Activated naive CD8-positive, alpha-beta T cell treated with anti-CD3 and anti-CD28 coated beads for 36 hours (primary cell): ENCODE measurements at places on chromosomes 6 and 20. TPM values are rescaled to one million over a fixed set of nuclear protein-coding genes. Genes with fewer than 3 reads are reported as not detected.

The PAK5 gene
- not detected for total RNA-seq

The B3GALT4 gene
- total RNA-seq: 1.8 TPM

The ENPP5 gene
- total RNA-seq: 0.38 TPM

GRCh38 chr6:165487950-165488349, 175.1 kb downstream of the PDE10A start:
- no peak for DNase-seq

The COL20A1 gene
- total RNA-seq: not detected

DNA sequence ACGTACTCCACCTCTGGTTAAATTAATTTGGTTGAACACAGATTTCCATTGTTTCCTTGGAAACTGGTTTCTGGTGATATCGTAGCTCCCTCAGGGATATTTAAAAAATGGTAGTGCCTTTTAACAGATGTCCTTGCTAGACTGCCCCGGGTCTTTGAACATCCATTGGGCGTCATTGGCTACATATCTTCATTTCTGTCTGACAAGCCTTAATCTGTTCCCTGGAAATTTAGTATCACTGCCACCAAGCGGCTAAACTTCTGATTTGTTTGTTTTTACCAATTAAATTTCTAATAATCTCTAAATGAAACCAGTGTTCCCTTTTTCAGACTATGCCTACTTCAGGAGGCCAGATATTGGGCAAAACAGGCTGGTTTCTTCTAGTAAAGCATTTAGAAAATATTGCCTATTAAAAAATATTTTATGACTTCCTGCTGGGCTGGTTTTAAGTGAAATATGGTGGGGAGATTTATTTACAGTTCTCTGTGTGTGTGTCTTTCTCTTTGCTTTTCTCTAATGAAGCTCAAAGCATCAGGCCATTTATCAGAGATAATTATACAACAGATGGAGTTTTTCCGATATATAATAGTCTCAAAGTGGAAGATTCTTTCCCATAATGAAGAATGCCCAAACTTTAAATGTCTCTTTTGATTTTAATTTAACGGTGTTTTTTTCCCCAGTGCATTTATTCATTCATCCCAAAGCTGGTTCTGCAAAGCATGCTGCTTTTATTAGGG, 249.5 kb downstream of the ZFAND3 start:
- DNase-seq: no peak

DNA sequence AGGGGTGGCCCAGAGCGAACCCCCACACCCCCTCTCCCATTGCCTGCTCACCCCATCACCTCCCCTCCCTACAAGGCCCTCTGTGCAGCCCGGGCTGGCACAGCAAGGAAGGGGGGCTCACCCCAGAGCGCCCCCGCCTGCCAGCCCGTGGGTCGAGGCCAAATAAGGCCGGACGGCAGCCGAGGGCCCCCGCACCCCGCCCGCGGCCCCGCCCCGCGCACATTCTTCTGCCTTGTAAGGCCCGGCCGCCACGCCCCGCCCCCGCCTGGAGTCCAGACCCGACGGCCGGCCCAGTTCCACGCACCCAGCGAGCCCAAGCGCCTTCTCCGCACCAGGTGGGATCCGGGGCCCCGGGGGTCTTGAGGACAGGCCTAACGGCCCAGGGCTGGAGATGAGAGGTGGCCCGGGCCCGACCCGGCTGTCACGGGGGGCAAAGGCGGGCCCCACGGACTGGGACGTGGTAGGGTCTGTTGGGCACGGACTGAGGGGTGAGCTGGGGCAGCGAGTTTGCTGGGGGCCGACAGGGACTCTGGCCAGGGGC, at the start of gene MYL9:
TSS of gene MYL9 (plus strand) at position 293 of the 541 bp plus-strand sequence. CDS start 3,366 bp downstream, outside the sequence.
- DNase-seq: no peak

- DNase-seq: no peak
Observed at GRCh38 chr20:11193241-11193640, 519.4 kb upstream of the JAG1 start.

- DNase-seq: no peak
Observed at GRCh38 chr20:38205001-38205400, 39.9 kb upstream of the TGM2 start.

DNA sequence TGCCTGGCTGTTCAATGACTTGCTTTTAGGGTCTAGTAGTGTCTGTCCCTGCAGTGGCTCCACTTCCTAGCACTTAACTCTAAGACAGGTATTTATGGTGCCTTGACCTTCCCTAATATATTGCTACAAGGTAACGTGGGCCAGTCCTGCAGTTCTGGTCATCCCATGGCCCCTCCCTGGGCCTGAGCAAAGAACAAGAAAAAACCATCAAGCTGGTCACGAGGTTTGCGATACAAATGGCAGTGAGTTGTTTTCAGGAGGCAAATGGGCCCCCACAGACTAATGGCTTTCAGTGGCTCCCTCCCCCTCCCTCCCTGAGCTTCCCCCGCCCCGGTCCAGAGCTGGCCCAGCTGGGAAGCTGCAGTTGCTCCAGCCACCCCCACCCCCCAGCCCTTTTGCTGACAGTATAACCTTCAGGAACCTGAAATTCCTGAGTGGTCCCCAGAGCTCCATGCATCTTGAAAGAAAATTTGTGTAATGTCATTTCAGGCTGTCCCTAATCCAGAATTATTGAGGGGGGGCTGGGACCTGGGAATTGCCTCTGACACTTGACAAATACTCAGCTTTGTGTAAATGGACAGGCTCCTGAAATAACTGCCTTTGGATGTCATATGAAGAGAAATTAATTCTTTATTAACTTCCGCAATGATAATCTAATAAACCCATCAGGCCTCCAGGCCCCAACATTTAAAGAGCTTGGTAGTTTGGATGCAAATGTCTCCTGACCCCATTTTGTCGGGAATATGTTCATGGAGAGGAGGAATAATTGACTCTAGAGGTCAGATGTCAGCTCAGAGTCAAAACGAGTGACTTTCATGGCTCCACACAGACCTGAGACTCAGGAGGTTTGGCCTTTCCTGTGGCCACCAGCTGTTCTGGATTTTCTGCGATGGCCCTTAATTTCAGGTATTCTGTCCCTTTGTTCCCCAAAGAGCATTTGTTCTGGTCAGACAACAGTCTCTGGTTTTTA, 153.2 kb upstream of the TOP1 start:
- DNase-seq: no peak
